NT2/D1 (cell line): ENCODE measurements at places on chromosomes 16 and 17.
A peak's percentile ranks its signal among the peaks of the same experiment; 100 is the strongest.

- DNase-seq, result no peak
Observed at GRCh38 chr17:27780092-27780827, 20.1 kb downstream of the NOS2 start.

DNA sequence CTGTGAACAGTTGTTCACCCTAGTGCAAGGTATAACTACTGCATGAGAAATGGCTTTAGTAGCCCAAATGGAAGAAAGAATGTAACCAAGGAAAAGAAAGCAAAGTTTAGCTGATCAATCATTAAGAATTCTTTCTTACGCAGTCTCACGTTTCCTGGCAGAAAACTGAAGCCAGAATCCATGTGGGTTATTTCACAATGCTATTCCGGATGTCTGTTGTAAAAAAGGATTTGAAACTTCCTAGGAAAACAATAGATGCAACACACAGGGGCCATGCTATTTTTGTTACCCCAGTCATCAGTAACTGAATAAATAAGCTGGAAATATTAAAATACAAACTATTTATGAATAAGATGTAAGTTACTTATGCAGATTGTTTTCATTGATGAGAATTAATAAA is 802.5 kb downstream of the CDH8 start:
- no peak for DNase-seq

DNA sequence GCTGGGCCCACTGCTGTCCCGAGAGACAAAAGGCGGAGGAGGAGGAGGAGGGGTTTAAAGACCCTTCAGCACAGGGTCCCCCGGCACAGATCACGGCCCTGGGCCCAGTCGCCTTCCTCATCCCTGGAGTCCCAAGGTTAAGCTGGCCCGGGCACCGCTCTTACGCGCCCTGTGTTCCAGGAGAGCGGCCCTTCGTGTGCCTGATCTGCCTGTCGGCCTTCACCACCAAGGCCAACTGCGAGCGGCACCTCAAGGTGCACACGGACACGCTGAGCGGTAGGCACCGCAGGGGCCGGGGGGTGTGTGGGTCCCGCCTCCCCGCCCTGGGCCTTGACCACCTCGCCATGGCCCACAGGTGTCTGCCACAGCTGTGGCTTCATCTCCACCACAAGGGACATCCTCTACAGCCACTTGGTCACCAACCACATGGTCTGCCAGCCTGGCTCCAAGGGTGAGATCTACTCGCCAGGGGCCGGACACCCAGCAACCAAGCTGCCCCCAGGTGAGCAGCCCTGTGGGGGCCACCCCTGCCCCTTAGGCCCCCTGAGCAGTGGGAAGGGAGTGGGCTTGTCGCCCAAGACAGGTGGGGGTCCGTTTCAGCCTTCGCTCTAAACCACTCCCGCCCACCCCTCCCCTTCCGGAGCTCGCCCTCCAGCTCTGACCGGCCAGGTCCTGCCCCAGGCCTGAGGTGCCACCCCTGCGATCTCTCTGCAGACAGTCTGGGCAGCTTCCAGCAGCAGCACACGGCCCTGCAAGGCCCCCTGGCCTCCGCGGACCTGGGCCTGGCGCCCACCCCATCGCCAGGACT is 37.6 kb upstream of the ZC3H18 start:
- no peak for DNase-seq

- peak; percentile 16 for DNase-seq
Observed at GRCh38 chr17:33520426-33521330, 227.6 kb upstream of the ASIC2 start.

- no peak for DNase-seq
Observed at GRCh38 chr17:15051933-15052332, 213.2 kb downstream of the PMP22 start.

GRCh38 chr17:29576214-29577000 is 7.9 kb downstream of the TP53I13 start:
- DNase-seq, result no peak
